NCI-H1417 (cell line): ENCODE measurements at places on chromosomes 11 and 22.

- no peak for DNase-seq
These were observed 7.7 kb downstream of the LIF start for GRCh38 chr22:30238661-30239487.

DNA sequence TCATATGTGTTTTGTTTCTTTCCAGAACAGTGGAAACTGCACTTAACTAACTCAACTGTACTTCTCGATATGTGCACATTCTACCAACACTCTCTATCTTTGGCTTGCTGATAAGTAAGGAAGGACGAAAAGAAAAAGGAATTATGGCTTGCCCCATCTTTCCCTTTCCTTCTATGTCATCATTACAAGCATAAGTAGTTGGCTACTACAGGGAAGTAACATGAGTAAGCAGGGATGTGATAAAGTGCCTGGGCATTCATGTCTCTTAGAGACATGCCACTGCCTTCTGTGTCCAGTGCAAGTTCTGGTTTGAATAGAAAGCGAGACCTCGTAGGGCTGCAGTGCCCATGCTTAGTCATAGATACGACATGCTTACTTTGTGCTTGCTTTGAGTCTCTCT is 342.5 kb downstream of the ETS1 start:
- DNase-seq = no peak

- no peak for DNase-seq
These were observed 10.3 kb downstream of the MRPL21 start for GRCh38 chr11:68893282-68893681.

GRCh38 chr22:25714070-25714469 is 27.9 kb upstream of the MYO18B start:
- no peak for DNase-seq

- no peak for DNase-seq
These were observed 423.0 kb downstream of the TENM4 start for GRCh38 chr11:79017811-79018210.

DNA sequence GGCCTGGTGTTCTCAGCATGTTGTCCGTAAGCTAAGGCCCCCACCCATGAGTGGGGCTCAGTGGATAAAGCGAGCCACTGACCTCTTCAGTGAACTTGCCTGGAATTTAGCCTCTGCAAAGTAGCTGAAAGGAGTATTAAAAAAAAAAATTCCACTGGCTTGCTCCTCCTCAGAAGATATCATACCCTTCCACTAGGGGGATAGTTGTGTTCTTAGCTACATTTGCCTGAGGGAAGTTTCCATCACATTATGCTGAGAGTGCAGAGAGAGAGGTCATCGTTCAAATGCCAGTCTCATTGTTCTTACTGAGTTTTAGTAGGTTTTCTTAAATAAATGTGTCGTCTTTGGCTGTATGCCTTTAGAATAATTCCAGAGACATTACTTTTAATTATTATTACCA is 879.7 kb downstream of the JRKL start:
- peak; percentile 39 for DNase-seq

DNA sequence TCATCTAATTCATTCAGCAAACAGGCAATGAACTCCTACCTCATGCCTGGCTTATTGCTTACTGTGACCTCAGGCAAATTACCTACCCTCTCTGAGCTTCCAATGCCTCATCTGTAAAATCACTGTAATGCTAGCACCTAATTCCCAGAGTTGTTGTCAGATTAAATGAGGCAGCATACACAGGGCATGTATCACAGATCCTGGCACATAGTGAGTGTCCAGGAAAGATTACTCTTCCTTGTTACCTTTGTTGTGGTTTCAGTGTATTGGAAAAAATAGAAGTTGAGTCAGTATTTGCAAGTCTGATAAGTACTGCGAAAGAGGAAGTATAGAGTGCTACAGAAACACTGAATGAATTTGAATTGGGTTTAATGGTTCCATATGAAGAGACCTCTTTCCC is 26.4 kb upstream of the LRRC55 start:
- no peak for DNase-seq

- DNase-seq = no peak
These were observed 5.7 kb downstream of the C1QTNF6 start for GRCh38 chr22:37182101-37182948.

DNA sequence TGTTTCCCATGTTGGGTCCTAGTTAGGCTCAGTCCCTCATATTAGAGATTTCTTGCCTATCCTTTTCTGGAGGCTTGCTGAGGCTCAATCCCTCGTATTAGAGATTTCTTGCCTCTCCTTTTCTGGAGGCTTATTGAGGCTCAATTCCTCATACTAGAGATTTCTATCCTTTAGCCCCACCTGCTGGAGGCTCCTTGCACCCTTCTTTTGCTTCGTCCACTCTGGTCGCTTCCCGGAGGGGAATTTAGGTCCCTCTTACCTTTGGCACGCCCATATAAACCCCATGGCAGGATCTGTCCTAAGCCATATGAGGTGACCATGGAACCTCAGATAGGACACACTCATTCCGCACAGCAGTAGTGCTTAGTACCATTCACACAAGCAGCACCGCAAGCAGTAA is 15.9 kb downstream of the CYP2D6 start:
- no peak for DNase-seq

DNA sequence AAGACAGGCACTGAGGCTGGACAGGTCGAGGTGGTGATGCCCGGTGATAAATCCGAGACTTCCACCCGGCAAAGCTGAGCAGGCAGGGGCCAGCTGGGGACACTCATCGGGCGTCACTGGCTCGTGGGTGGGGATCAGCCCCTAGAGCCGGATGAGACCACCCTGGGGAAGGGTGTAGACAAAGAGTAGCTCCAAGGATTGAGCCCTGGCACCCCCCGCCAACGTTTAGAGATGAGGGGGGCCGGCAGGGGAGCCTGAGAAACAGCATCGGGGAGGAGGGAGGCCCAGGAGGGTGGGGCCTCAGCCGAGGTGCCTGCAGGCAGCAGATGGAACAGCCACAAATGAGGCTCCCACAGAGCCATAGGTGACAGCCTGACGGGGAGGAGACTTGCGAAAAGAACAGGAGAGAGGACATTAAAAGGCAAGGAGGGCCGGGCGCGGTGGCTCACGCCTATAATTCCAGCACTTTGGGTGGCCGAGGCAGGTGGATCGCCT is 27.4 kb upstream of the CBX7 start:
- DNase-seq = no peak

GRCh38 chr22:38479096-38479837 is 11.4 kb downstream of the KDELR3 start:
- no peak for DNase-seq

- no peak for DNase-seq
These were observed 53.1 kb upstream of the CEP295 start for GRCh38 chr11:93608364-93608763.

DNA sequence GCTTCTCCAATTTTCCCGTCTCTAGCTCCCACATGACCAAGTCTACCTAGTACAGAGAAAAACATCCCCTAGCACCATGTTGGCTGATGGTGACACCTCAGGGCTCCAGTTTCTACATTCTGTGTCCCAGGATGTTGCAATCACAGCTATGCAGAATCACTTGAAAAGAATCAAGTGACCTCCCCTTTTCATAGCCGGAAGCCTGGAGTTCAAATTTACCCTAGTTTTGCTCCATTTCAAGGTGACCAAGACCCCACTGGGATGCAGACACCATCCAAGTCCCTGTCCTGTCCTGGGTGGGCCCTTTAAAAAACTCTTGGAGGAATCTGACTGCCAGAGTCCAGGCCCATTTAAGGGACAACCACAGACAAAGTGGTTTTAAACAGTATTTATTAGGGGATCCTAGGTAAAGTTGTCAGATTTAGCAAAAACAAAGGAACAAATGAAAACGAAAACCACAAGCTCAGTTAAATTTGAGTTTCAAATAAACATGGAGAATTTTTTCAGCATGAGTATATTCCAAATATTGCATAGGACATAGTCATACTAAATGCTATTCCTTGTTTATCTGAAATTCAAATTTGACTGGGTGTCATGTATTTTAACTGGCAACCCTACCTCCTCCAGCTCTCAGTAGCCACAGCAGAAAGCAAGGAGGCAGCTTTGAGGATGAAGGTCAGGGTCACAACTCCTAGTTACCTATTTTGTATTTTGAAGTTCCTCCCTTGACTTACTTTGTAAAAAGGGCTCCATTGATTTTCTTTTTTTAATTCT is 52.4 kb downstream of the MIAT start:
- no peak for DNase-seq

GRCh38 chr11:22458161-22458560 is 120.0 kb downstream of the SLC17A6 start:
- DNase-seq = no peak

GRCh38 chr11:130188585-130189347 is 29.2 kb downstream of the ST14 start:
- no peak for DNase-seq

- DNase-seq = peak; percentile 80
These were observed 34.6 kb upstream of the BID start for GRCh38 chr22:17808693-17809403.

GRCh38 chr11:93361435-93361834 is 30.9 kb downstream of the DEUP1 start:
- DNase-seq = no peak

DNA sequence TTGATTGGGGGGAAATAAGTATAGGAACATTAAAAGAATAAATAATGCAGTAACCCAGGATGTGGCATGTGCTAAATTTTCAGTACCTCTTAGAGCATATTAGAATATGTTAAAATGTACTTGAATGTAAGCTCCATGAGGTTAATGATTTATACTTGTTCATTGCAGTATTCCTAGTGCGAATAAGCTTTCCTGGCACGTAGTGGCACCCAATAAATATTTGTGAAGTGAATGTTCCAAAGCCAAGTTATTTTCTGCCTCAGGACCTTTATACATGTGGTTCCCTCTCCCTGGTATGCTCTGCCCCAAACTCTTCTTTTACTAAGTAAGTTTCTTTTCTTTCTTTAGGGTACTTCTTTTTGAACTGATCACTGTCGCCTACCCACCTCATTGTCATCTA is 118.8 kb downstream of the DBX1 start:
- no peak for DNase-seq

DNA sequence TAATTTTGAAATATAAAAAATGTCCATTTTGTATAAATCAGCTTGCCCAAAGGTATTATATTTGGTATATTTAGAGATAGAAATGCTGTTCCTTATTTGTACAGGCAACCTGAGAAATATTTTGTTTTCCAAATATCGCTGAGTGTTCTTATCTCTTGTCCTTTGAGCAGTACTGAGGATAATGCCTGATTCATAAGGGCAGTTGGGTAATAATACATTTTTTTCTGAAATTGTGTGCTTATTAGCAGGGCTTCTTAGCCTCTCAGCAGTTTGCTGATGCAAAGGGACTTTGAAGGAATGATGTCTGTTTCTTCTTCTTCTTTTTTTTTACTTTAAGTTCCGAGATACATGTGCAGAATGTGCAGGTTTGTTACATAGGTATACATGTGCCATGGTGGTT is 69.1 kb downstream of the LDLRAD3 start:
- no peak for DNase-seq

DNA sequence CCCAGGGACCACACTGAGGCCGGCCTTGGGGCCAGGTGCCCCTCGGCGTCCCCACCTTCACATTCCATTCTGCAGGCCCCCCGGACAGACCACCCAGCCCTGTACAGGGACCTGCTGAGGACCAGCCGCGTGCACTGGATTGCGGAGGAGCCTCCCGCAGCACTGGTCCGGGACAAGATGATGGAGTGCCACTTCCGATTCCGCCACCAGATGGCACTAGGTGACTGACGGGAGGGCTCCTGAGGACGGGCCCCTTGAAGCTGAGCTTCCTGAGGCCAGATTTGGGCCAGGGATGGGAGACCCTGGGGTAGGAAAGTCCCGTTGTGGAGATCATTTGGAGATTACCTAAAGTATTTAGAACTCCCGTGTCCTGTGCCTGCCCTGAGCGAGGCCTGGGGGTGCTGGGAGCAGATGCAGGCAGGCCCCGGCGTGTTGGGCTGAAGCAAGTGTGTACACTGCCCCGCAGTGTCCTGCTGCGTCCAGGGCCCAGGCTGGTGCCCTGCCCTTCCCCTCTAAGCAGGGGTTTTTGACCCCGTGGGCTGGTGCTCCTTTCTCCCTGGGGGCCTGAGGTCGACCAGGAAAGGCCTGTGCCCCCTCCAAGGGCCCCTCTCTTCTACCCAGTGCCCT is 20.0 kb downstream of the TRMU start:
- DNase-seq = peak; percentile 54

DNA sequence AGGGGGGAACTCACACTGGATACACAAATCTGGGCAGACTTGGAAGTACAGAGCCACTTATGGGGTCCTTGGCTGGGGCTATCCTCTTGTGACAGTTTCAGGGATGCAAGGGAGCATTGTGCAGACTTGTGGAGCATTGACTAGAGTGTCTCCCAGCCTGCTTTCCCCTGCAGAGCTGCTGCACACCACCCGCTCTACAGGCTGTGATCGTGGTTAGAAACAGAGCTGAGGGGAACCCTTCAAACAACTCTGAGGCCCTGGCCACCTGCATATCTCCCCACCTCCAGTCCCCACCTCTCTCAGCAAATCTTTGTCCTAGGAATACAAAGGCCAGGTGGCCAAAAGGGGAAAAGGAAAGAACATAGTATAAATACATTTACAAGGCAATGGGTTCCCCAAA is 64.7 kb downstream of the NRXN2 start:
- DNase-seq = no peak

GRCh38 chr11:70511345-70511744 is 113.0 kb downstream of the CTTN start:
- no peak for DNase-seq

GRCh38 chr11:92803391-92803790 is 166.1 kb upstream of the MTNR1B start:
- DNase-seq = no peak

- no peak for DNase-seq
These were observed 234.9 kb upstream of the SESN3 start for GRCh38 chr11:95465887-95466286.

GRCh38 chr11:67252831-67253239 is 13.4 kb upstream of the GRK2 start:
- DNase-seq = no peak

GRCh38 chr11:118276422-118276821 is 12.3 kb upstream of the MPZL2 start:
- no peak for DNase-seq

DNA sequence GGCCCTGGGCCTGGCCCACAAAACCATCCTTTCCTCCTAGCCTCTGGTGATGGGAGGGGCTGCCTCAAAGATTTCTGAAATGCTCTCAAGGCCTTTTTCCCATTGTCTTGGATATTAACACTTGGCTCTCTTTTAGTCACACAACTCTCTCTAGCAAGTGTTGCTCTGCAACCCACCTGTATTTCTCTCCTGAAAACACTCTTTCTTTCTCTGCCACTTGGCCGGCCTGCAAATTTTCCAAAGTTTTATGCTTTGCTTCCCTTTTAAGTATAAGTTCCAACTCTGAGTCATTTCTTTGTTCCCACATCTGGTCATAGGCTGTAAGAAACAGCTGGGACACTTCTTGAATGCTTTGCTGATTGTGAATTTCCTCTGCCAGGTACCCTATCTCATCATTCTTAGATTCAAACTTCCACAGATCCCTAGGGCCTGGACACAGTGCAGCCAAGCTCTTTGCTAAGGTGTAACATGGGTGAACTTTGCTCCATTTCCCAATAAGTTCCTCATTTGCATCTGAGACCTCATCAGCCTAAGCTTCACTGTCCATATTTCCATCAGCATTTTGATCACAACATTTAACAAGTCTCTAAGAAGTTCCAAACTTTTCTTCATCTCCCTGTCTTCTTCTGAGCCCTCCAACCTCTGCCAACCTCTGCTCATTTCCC is 93.8 kb downstream of the TRIM29 start:
- DNase-seq = no peak
